ENCODE measurements at places on chromosomes 16 and 17.

GRCh38 chr16:69286941-69287713 lies 24.0 kb upstream of the VPS4A start:
- DNase-seq, result peak; percentile 39

DNA sequence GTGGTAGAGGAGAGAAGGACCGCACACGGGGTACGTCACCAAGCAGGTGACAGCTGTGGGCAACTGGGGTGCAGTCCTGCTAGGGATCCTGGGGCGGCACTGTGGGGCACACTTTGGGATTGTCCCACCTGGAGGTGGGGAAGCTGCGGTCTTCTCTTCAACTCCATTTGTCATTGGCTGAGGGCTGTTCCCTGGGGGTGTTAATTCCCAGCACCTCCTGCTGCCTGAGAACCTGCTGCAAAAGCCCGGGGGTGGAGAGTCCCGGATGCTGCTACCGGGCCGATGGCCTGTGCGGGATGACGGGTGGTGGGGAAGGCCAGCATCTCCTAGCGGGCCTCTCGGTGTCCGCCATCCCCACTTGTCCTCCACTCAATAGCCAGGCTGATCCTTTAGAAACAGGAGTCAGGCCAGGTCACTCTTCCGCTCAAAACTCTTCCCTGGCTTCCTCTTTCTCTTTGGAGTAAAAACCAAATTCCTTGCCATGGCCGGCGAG lies 100.2 kb downstream of the CYLD start:
- no peak for DNase-seq

DNA sequence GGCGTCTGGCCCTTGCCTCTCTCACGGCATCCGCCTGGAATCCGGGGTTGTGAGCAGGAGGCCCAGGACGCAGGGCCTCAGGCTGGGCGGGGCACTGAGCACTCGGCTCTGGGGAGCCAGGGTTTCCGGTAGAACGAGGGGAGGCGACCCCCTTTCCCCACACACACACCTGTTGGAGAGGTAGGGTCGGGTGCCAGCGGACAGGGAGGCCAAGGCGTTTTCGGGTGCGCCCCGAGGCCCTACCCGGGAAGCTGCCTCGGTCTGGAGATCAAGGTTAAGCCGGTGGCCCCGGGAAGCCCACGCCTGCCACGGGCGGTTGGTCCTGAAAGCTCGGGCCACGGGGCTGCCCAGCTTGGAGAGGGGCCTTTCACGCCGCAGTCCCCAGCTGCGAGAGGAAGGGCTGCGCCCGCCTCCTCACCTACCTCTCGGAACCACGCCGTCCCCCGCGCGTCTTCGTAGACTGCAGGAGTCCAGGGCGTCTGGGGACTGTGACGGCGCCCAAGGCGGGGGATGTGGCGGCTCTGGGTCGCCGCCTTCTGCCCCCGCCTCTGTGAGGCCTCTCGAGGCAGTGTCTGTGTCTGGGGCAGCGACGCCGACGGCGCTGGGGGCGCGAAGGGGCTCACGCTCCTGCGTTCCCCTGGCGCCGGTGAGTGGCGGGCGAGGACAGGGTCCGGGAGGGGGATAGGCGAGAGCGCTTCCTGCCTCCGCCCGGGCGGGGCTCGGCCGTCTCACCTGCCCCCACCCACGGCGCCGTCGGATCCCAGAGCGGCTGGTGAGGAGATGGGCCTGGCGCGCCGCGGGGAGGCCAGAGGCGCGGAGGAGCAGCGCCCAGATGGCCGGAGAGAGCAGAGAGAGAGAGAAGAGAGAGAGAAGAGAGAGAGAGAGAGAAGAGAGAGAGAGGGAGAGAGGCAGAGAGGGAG lies 20.3 kb upstream of the HOXB9 start:
- DNase-seq, result peak; percentile 23

GRCh38 chr17:81471818-81472456 lies 40.7 kb downstream of the ACTG1 start:
- DNase-seq, result peak; percentile 97

GRCh38 chr17:15512071-15512709 lies 44.8 kb upstream of the CDRT4 start:
- DNase-seq, result no peak

DNA sequence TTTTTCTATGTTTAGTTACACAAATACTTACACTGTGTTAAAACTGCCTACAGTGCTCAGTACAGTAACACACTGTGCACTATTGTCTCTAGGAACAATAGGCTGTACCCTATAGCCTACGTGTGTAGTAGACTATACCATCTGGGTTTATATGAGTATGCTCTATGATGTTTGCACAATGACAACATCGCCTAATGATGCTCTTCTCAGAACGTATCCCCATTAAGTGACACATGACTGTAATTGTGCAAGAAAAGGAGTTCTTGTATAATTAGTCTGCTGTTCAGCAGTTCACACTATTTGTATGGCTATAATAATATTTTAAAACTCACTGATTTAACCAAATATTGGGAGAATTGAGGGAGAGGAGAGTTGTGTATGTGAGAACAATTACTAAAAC lies 173.7 kb downstream of the TRIM37 start:
- DNase-seq, result no peak

All from SK-N-SH (cell line).